ENCODE measurements at places on chromosomes 6 and 20. TPM values are rescaled to one million over a fixed set of nuclear protein-coding genes. Genes with fewer than 3 reads are reported as not detected.
A peak's percentile ranks its signal among the peaks of the same experiment; 100 is the strongest.

Gene HLA-DQA2
- 1.6 TPM for total RNA-seq

Gene CLDN20
- not detected for total RNA-seq

Gene HLA-DPB1
- 29.8 TPM for total RNA-seq

DNA sequence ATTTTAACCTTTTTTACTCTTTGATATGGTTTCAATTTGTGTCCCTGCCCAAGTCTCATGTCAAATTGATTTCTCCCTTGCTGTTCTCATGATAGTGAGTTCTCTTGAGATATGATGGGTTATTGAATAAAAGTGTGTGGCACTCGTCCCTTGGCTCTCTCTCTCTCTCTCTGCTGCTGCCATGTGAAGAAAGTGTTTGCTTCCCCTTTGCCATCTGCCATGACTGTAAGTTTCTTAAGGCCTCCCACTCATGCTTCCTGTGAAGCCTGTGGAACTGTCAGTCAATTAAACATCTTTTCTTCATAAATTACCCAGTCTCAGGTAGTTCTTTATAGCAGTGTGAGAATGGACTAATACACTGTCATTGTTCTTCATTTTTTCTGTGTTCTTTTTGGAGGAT is 48.5 kb downstream of the LIN28B start:
- DNase-seq: no peak

DNA sequence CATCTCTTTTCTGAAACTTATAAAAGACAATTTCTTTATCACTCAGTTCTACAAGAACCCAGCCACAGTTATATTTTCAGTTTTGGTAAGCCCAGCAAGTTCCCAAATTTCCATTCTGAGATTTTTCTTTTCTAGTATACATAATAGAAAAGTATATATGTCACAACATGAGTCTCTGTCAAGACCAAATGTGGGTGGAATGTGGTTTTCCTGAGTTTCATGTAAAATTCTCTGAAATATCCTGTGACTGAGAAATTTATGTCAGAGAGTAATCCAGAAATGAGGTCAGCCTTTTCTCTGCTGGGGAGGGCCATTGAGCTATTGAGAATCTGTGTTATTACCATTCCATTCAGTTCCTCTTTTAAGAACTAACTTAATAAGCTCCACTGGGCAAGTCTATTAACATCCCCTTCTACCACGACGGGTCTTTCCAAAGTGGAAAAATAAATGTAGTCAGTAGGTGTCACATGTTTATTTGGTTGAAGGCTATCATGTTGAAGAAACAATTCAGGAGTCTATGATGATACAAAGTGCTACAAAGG is 100.7 kb upstream of the HMGN3 start:
- DNase-seq: no peak

GRCh38 chr6:7545316-7546019 is 4.0 kb downstream of the DSP start:
- no peak for DNase-seq

DNA sequence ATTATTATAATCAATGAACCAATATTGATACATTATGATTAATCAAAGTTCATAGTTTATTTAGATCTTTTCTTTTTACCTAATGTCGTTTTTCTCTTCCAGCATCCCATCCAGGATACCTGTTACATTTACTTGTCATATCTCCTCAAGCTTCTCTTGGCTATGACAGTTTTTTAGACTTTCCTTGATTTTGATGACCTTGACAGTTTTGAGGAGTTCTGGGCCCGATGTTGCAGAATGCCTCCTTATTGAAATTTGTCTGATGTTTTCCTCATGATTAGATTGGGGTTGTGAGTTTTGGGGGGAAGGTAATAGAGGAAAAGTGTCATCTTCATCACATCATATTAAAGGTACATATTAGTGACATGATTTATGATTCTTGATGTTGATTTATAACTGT is 3.8 kb upstream of the SIRPD start:
- DNase-seq: no peak

GRCh38 chr6:129007701-129008373 is 124.9 kb downstream of the LAMA2 start:
- no peak for DNase-seq

GRCh38 chr6:138509371-138509770 is 10.1 kb upstream of the NHSL1 start:
- DNase-seq: no peak

- no peak for DNase-seq
These were observed 39.5 kb downstream of the DCBLD1 start for GRCh38 chr6:117521791-117522502.

DNA sequence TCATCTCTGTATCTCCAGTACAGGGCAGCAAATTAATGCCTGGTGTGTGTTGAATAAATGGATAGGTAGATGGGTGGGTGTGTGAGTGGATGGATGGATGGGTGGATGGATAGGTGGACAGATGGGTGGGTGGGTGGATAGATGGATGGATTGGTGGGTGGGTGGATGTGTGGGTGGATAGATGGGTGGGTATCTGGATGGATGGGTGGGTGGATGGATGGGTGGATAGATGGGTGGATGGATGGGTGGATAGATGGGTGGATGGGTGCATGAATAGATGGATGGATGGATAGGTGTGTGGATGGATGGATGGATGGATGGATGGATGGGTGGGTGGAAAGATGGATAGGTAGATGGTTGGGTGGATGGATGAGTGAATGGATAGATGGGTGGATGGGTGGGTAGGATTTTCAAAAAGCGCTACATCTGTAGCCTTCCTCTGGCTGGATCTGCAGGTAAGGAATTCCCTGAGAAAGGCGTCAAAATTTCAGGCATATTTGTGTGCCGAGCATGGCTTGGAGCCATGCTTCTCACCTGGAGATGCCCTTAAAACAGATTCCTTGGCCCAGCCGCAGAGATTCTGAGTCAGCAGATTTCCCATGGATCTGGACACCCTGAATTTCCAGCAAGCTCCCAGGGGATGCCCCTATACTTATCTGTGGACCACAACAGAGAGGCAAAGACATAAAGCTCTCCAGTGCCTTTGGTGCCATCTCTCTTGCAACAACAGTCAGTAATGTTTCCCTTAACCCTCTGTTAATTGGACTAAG is 177.6 kb downstream of the CDH4 start:
- DNase-seq: no peak

DNA sequence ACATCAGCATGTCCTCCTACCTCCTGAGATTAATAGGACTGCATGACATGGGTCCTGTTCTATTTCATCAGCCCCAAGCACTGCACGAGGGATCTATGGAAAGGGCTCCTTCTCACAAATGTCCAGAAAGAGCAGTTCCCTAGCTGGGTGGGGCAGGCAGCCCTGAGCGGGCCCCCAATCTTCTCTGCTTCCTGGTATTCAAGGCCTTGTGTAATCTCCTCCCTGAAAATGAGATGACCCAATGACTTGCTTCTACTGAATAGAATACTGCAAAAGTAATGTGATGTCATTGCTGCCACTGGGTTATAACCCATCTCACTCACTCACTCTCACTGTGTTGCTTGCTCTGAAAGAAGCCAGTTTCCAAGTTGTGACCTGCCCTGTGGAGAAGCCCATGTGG is 126.4 kb downstream of the OPRM1 start:
- DNase-seq: no peak

- no peak for DNase-seq
These were observed 147.9 kb downstream of the TFAP2B start for GRCh38 chr6:50966532-50966931.

GRCh38 chr20:46368902-46369268 is 37.5 kb downstream of the ELMO2 start:
- DNase-seq: no peak

DNA sequence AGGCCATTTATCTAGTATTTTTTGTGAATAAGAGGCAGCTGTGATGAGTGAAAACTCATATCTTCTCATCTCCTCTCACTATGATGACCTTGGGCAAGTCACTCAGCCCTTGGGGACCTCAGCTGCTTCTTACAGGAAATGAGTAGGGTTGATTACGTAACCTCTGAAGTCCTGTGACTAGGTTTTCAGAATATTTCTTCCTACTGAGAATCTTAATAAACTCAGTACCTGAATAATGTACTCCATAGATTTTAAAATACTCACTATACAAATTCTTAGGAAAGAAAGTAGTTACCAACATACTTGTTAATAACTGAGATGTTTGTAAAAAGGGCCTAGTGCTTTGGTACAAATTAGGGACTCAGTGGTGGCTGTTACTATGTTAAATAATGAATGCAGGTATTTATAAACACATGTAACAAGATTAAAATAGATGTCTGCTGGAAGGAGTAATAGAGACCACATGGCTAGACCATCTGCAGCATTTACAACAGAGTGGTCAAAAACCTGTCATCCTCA is 60.9 kb downstream of the RPRD1B start:
- DNase-seq: peak; percentile 67

GRCh38 chr6:160298121-160298520 is 39.5 kb upstream of the SLC22A2 start:
- DNase-seq: no peak
